ENCODE measurements at places on chromosomes 5 and 9.
A peak's percentile ranks its signal among the peaks of the same experiment; 100 is the strongest.

DNA sequence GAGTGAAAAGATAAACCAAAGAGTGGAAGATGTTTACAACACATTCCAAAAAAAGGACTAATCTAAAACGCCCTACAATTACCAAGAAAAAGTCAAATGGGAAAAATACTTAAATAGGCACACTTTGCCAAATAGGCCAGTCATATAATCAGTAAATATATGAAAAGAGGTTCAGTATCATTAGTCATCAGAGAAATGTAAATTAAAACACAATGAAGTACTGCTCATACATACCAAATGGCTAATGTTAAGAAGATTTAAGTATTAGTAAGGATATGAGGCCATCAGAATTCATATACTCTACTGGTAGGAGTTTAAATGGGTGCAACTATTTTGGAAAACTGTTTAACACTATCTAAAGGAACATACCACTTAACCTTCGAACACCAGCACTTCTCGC lies 47.6 kb downstream of the ZDHHC21 start:
- no peak for DNase-seq

DNA sequence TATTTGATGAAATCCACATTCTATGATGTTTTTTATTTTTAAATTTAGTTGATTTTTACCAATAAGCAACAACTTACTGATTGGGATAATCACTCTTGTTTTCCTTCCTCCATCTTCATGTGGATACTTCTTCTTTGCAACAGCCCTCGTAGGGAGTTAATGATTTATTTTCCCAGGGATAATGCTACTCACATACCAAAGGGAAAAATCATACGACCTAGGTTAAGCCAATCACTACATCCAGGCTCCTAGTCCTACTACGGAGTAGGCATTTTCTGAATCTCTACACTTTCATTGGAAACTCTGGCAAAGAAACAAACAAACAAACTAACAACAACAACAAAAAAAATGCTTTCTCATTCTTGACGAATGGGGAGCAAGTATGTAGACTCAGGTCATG lies 663.4 kb downstream of the PTPRD start:
- no peak for DNase-seq

DNA sequence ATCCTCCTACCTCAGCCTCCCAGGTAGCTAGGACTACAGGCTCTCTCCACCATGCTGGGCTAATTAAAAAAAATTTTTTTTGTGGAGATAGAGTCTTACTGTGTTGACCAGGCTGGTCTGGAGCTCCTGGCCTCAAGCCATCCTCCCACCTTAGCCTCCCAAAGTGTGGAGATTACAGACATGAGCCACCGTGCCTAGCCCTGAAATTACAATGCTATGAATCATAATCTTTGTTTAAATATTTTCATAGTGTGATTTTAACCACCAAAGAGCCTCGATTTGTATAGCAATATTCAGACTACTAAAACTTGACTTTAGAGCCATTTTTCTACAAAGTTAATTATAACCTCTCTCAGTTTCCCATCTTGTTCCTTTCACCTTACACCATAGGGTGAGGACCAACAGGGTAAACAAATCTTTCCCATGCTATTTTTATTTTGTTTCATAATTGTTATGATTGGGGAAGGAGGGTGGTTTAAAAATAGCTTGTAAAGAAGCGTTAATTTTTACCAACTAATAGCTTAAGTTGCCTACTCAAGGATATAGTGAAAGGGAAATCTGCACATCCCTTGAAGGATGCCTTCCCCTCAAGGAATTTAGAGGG lies 32.7 kb downstream of the UBE2D2 start:
- no peak for DNase-seq

GRCh38 chr5:67971223-67971830 lies 244.2 kb upstream of the PIK3R1 start:
- DNase-seq: no peak

DNA sequence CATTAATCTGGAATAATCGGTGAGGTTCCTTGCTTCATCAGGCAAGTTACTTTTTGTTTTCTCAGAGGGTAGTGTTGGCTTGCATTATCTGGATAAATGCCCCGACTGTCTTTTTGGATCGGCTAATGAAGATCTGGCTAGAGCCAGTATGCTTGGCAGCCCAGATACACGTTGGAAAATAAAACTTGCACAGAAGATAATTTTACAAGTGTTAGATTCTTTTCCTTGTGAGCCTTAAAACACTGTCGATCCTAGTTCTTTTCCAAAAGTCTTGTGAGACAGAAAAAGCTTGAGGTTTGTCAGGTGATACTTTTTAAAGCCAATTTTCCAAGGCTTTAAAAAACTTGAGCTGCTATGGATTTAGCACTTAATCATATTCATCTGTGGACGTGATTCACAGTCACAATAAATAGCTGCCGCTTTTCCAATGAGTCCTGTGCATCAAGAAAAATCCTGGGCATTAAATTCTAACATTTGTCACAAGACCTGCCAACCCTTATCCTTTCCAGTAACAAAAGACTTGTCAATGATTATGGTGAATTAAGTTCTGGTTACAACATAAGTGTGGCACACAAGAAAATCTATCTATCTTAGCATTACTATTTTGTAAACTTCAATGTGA lies 68.5 kb downstream of the PRLR start:
- peak; percentile 6 for DNase-seq

DNA sequence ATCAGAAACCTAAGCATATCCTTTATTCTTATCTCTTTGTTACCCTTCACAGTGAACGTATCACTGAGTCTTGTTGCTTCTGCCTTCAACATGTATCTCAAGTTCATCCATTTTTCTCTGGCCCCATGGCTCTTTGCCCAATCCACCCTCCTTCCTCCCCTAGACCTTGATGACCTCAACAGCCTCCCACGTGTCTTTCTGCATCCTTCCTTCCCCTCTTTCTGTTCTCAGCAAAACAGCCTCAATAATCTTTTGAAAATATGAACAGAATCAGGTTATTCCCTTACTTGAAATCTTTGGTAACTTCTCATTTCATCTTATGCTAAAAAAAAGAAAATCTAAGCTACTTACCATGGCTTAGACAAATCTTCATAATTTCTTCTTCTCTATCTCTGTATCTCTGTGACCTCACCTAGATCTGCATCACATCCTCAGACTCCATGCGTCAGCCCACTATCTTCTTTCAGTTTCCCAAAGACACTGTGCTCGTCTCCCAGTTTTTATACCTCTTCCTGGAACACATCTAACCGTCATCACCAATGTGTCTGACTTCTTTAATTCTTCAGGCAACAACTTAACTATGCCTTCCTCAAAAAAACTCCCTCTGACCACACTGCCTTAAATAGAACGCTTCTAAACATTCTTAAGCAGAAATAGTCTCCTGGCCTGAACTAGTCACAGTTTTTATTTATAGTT lies 208.0 kb downstream of the PARP8 start:
- no peak for DNase-seq

GRCh38 chr5:83281176-83281575 lies 190.4 kb upstream of the VCAN start:
- DNase-seq: no peak

- DNase-seq: no peak
Observed at GRCh38 chr9:115200711-115201505, 83.0 kb upstream of the TNC start.

- DNase-seq: no peak
Observed at GRCh38 chr9:8095672-8096086, 296.1 kb upstream of the DMAC1 start.

DNA sequence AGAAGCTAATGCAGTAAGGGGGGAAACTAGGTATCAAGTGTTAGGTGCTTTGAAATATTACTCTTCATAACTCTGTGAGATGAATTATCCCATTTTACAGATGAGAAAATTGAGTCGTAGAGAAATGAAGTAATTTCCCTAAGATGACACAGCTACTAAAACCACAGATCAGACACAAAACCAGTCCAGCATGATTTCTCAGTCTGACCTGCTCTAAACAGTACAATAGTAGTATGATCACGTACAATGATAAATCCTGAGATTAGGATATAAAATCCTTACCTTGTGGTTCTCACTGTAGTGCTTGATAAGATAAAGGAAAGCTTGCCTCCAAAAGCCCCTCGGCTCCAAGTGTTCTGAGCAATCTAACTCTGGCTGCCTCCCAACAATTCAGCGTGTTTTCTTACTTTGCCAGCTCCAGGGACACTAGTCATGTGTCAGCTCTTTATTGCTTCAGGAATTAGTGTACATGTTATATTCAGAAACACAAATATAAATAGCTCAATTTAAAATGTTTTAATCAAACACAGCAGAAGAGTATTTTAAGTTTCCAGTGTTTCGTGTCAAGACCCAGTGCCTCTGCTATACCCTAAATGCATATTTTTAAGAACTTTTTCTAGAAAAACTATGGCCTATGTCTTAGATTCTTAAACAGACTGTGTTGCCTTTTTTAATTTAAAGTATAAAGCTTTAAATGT lies 243.6 kb downstream of the DENND1A start:
- DNase-seq: peak; percentile 31

GRCh38 chr5:139688751-139689372 lies 40.7 kb downstream of the CXXC5 start:
- no peak for DNase-seq

- DNase-seq: no peak
Observed at GRCh38 chr5:117733051-117733450, 1158.4 kb upstream of the SEMA6A start.

DNA sequence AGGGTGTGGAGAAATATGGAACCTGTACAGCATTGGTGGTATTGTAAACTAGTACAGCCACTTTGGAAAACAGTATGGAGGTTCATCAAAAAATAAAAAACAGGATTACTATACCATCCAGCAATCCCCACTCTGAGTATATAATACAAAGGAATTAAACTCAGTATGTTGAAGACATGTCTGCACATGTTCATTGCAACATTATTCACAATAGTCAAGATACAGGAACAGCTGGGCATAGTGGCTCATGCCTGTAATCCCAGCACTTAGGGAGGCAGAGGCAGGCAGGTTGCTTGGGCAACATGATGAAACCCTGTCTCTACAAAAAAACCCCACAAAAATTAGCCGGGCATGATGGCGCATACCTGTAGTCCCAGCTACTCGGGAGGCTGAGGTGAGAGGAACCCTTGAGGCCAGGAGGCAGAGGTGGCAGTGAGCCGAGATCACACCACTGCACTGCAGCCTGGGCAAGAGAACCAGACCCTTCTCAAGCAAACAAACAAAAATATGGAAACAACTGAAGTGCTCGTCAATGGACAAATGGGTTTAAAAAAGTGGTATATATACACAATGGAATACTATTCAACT lies 63.6 kb downstream of the TMEM174 start:
- DNase-seq: no peak

GRCh38 chr5:136212252-136212721 lies 19.3 kb upstream of the SMIM32 start:
- DNase-seq: peak; percentile 57

DNA sequence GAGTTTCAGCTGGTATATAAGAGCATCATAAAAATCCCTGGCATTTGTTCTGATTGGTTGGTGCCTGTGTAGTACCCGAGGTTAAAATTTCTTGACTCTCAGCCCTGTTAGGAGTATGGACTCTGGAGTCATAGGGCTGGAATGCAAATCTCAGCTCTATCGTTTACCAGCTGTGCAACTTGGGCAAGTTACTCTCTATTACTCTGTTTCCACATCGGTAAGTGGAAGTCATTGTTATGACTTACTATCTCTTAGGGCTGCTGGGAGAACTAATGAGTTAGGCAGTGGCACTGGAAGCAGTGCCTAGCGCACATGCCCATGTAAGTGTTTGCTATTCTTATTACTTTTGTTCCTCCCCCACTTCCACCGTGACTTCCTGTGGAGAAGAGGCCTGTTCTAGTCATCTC lies 141.6 kb downstream of the BOD1 start:
- peak; percentile 2 for DNase-seq

GRCh38 chr9:106799152-106799551 lies 63.8 kb upstream of the ZNF462 start:
- DNase-seq: no peak

GRCh38 chr5:96855031-96855872 lies 21.0 kb upstream of the ERAP2 start:
- DNase-seq: no peak

DNA sequence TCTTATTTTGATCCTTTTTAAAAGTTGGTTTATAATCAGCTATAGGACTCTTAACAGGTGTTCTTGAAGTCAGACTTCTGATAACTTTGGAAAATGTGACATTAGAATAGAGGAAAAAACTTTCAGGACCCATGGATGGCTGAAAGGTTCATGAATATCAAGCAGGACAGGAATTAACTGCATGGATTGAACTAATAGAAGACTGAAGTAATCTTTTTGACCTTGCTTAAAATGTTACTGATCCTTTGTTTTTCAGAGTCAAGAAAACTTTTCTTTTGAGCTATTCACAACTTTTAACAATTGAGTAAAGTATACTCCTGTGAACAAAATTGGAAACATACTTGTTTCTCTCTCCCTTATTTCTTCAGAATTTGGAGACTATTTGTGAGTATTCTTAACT lies 79.2 kb downstream of the PLK2 start:
- no peak for DNase-seq

DNA sequence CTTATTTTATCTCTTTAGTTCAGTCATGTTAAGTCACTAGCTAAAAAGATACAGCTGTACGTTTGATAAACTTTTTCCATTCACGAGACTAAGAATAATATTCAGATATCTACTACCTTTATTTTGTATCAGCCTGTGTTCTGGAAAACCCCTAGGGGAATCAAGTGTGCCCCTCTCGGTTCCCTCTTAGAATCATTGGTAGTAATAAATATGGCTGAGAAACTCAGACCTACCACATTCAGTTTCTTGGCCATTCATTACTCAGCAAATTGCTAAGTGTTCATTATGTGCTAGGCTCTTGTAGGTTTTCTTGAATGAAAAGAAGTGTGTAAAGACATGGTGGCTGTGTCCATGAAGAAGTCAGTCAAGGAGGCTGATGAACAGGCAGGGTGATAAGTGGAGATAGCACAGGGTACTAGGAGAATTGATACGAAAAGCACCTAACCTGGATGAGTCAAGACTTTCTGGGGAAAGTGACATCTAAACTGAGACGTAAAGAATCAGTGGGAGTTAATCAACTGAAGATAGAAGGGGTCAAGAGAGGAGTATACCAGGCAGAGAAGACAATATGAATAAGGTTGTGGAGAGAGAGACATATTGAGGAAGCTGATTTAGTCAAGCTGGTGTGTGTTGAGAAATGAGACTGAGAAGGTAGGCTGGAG lies 86.2 kb downstream of the CSNK1G3 start:
- DNase-seq: no peak

- no peak for DNase-seq
Observed at GRCh38 chr9:123656565-123656964, 273.4 kb downstream of the DENND1A start.
